ENCODE measurements at places on chromosomes 2 and 18.

DNA sequence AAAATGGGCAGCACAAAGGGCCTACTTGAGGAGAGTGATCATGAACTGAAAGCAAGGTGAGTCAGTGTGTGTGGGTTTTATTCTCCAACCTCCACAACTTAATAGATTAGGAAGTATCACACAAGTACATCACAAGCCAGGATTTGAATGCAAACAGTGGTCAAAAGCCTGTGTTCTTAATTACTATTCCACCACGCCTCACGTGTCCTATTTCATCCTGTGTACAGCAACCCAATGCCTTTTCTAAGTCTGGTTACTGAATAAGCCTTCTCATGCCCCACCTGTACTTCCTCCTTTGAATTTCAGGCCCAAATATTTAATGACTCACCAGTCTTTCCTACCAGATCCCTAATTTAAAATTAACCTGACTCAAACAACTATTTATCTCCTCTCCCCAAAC lies 755.7 kb upstream of the SLC8A1 start:
- DNase-seq, result no peak

- DNase-seq, result no peak
Observed at GRCh38 chr2:217223222-217223930, 363.5 kb upstream of the TNP1 start.

GRCh38 chr2:43887176-43887575 lies 48.4 kb downstream of the ABCG8 start:
- DNase-seq, result no peak

- DNase-seq, result no peak
Observed at GRCh38 chr2:74944987-74945787, 13.3 kb upstream of the POLE4 start.

- DNase-seq, result no peak
Observed at GRCh38 chr2:129262934-129263333, 716.5 kb upstream of the RAB6C start.

DNA sequence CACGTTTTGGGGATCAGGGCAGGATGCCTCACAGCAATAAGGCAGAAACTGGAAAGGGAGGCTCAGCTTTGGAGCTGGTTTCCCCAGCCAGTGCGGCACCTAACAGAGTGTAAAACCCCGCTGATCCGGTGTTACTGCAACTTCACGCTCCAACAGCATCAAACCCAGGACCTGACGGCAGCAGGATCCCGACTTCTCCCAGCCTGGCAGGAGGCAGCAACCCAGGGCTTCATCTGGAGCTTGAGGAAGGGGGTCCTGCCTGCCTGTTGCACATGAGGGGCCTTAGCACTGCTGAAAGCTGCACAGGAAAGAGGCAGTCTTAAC lies 209.8 kb downstream of the MGAT5 start:
- DNase-seq, result no peak

DNA sequence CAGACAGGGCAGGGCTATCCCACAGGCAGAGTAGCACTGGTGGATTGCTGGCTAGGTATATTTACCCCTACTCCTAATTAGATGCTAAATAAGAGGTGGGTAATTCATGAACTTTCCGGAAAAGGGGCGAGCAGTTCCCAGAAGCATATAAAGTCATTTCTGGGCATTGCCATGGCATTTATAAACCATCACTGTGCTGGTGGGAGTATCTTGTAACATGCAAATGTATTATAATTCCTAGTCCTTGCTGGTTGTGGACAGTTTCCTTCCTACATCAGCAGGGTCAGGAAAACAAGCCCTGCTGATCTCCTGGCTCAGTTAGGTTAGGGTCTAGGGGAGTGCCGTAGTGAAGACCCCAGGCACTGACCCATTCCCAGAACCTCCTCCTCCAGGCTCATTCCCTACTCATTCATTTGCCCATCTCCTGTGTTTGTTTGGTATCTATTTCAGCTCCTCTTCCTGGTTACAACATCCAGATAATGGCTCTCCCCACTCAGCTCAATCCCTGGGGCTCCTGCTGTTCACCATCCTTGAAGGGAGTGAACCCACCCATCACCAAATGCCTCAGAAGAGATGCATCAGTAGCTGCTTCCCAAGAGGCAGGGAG lies 282.7 kb downstream of the SRBD1 start:
- no peak for DNase-seq

DNA sequence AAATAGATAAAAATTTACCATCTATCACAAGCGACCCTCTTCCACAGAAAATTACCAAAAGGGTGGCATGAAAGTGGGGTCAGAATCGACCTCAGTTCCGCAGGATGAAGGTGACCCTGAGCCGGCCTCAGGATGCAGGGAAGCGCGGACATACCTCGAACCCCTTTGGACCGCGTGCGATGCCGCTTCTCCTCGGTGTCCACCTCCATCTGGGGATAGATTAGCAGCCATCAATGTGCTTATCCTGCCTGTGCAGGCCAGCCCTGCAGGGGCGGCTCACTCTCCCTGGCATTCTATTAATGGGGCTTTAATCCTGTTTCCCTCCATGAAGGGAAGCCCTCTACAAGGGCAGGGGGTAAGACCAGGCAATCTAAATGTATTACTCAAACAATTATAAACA lies 235.3 kb upstream of the PXDN start:
- DNase-seq, result no peak

All from activated gamma-delta T cell treated with Interleukin-2 at 50 U/mL for 16 hours (primary cell).